ENCODE measurements at places on chromosomes 1 and 21. TPM values are rescaled to one million over a fixed set of nuclear protein-coding genes. Genes with fewer than 3 reads are reported as not detected.

Gene ROR1
- 1.5 TPM for polyA plus RNA-seq

Gene CFAP141
- not detected for polyA plus RNA-seq

Gene ZNF672
- polyA plus RNA-seq = 16.8 TPM

Gene FCRL6
- polyA plus RNA-seq = 0.57 TPM

Gene ANGPTL3
- polyA plus RNA-seq = 0.02 TPM

Gene PYHIN1
- polyA plus RNA-seq = 3.2 TPM

Gene EFNA3
- 3.4 TPM for polyA plus RNA-seq

Gene COL24A1
- polyA plus RNA-seq = 1.3 TPM

Gene MYBPH
- 1.7 TPM for polyA plus RNA-seq

Gene METTL18
- polyA plus RNA-seq = 24.6 TPM

Gene FAM76A
- 8.9 TPM for polyA plus RNA-seq

All from thymus (tissue), 14 donors.